ENCODE measurements at places on chromosomes 7 and 10.

- no peak for DNase-seq
Measured at GRCh38 chr10:52269233-52269632, 44.8 kb upstream of the DKK1 start.

GRCh38 chr7:111413739-111414138, 148.6 kb downstream of the IMMP2L start:
- DNase-seq = no peak

GRCh38 chr7:112362053-112362650, 88.1 kb upstream of the IFRD1 start:
- DNase-seq = no peak

DNA sequence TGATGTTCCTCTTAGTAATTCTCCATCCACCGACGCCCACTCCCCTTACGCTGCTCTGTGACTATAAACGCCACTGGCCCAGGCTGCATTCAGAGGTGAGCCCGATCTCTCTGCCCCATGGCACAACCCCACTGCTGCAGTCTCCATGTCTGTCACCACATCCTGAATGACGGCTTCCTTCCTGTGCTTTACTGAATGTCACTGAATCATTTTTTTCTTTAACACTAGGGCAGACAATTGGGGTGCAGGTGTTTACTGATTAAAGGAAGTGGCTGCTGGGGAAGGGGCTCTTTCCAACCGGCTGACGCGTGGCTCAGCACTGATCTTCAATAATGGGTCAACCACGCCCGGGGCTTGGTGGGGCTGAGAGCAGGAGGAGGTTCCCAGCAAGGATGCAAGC, 208.3 kb downstream of the USP6NL start:
- no peak for DNase-seq

DNA sequence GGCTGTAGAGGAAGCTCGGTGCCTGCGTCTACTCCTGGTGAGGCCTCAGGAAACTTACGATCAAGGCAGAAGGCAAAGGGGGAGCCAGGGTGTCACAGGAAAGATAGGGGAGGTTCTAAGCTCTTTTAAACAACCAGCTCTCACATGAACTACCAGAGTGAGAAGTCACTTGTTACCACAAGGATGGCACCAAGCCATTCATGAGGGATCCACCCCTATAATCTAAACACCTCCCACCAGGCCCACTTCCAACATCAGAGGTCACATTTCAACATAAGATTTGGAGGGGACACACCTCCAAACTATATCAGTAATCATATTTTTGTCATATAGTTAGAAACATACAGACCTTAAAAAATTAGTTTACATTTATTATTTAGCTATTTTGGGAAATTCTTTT, 9.4 kb downstream of the NOC3L start:
- no peak for DNase-seq

DNA sequence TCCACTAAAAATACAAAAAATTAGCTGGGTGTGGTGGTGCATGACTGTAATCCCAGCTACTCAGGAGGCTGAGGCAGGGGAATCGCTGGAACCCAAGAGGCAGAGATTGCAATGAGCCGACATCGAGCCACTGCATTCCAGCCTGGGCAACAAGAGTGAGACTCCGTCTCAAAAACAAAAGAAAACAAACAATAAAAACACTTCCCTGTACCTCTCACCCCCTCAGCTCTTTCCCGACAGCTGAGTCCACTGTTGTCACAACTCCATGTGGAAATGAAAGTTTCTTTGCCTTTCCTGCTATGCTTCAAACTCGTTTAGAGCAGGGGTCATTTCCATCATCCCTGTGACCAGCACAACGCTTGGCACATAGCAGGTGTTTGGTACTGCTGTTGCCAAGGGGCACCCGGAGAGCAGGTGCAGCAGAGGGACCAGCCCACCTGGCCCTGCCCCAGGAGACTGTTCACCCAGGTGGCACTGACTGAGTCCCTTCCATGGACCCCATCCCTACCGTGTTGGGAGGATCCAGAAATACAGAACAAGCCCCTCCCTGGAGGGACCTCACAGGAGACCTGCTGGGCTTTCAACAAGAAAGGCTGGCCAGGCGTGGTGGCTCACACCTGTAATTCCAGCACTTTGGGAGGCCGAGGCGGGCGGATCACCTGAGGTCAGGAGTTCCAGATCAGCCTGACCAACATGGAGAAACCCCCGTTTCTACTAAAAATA, 4.9 kb downstream of the TMEM130 start:
- no peak for DNase-seq

DNA sequence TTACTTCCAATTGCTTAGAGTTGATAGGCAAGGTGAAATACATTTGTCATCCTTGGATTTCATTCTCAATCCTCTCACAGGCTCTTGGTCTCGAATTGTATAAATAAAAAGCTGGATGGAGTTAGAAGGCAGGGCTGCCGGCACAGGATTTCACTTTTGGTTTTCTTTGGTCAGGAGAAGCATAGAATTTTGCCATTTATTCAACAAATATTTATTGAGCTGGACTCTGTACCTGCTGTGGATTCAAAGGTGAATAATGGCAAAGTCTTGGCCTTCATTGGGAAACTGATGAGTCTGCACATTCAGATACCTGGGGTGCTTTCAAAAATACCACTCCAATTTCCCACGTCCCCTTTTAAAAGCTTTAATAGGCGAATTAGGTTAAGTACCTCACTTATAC, 49.7 kb downstream of the PDK4 start:
- DNase-seq = no peak

GRCh38 chr10:6607182-6607581, 27.1 kb upstream of the PRKCQ start:
- DNase-seq = no peak

DNA sequence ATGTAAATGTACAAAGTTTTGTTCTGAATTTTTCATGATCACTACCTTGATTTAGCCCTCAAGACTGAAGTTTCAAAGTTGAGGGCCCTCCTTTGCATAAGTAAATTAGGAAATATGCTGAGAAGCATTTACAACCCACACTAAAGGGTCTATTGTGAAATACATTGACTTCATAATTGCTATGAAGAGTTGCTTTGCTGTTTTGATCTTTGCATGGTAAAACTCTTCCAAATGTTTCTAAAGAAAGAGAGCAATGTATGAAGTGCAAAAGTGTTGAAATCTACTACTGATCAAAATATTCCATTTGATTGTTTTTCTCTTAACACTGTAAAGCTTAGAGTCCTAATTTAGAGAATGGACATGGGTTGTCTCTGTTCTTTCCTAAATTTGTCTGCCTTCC, 77.2 kb downstream of the C7orf25 start:
- DNase-seq = no peak

DNA sequence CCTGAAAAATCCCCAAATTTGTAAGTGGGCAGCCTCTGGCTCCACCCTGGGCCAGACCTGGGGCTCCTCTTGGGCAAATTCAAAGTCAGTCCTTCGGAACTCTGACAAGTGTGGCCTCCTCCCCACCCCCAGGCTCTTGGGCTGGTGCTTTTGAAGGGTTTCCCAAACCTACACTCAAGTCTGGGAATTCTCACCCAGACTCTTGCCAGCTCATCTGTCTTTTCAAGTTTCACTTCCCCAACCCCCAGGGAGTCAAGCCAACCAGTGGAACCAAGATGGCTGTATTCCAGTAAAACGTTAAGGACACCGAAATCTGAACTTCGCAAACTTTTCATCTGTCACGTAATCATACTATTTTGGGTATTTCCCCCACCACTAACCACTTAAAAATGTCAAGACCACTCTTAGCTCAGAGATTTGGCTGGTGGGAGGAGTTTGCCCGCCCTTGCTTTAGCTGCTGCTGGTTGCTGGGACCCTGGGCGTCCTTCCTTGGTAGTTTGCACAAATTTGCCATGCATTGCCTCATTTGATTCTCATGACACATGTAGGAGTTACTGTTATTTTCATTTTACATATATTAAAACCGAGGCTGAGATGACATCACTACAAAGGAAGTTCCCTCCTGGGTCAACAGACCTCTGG, 1.7 kb upstream of the MYO1G start:
- DNase-seq = no peak

DNA sequence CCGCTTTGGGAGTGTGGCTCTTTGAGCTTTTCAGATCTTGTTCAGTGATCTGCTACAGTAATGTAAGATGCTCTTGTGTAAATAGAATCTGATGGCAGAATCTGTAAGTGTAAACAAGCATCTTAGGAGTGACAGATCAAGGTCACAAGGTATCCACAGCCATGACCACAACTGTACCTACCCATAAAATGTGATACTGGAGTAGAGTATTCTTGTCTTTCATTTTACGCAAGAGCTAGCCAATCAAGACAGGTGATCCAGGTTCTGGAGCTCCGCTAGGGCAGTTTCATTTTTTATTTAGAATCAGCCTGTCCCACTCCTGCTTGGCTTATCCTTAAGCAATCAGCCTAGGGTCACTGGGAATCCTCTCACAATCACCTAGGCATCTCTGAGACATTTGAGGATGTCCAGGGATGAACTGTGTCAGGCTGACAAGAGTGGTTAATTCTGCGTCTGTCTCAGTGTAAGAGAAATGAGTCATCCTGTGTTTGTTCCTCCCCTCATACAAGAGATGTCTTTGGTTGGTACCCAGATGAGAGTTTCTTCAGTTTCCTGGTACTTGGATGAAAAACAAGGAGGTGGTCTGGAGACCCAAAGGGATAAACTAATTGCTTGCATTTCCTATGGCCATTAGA, 13.6 kb downstream of the ZNF138 start:
- no peak for DNase-seq

DNA sequence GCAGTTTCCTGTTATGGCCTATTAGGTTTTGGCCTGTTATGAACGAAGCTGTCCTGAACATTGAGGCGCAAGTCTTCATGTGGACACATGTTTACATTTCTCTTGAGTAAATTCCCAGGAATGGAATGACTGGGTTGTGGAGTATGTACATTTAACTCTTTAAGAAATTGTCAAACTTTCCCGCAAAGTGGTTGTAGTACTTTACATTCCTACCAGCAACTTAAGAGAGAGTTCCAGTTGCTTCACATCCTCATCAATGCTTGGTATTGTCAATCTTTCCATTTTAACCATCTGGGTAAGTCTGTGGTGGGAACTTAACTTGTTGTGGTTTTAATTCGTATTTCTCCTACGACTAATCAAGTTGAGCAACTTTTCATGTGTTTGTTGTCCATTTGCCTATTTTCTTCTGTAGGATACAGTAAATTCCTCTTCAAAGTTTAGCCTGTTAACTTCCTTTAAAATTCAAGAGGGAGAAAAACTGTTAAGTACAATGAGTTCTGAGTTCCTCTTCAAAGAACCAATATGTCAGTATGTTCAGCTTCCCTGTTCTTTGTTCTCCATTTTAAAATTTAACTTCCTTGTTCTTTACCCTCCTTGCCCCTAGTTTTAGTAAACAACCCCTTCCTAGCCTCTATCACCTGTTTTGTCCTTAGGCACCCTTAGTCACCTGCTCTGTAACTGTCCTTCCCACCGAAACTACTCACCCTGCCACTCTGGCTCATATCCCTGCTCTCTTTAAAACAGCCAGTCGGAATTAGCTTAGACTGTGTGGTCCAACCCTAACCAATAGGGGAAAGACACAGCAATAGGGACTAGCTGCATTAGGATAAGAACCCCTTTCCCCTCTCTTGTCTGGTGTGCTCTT, 74.0 kb downstream of the FAM241B start:
- DNase-seq = peak; percentile 30

- no peak for DNase-seq
Measured at GRCh38 chr7:31003721-31004120, 40.0 kb downstream of the GHRHR start.

GRCh38 chr10:100642295-100642994, 102.9 kb upstream of the PAX2 start:
- DNase-seq = no peak

DNA sequence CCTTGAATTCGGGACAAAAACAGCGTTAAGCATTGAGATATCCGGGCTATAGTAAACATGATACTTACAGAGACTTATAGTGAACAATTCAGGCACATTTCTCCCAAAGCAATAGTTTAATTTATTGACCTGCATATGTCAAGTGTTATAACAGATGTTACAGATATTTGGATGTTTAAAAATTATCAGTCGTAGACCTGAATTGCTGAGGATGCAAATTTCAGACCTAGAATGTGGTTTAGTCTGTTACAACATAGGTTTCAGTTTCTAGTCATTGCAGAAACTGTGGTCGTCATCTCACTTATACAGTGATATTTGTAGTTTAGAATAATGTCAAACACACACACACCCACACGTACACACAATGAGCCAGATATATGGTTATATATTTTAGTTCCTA, 85.2 kb downstream of the VTI1A start:
- DNase-seq = peak; percentile 53

- DNase-seq = no peak
Measured at GRCh38 chr10:88968391-88968790, 15.8 kb upstream of the ACTA2 start.

GRCh38 chr10:22648547-22648961, 65.8 kb downstream of the PIP4K2A start:
- DNase-seq = peak; percentile 24

GRCh38 chr7:42854571-42855118, 57.2 kb downstream of the C7orf25 start:
- DNase-seq = no peak

GRCh38 chr7:80764132-80764531, 125.7 kb downstream of the CD36 start:
- DNase-seq = no peak

GRCh38 chr7:157006205-157006747, 4.2 kb downstream of the MNX1 start:
- no peak for DNase-seq

- no peak for DNase-seq
Measured at GRCh38 chr7:85070967-85071628, 115.8 kb downstream of the SEMA3D start.

GRCh38 chr7:151591866-151592265, 72.2 kb upstream of the RHEB start:
- DNase-seq = no peak

DNA sequence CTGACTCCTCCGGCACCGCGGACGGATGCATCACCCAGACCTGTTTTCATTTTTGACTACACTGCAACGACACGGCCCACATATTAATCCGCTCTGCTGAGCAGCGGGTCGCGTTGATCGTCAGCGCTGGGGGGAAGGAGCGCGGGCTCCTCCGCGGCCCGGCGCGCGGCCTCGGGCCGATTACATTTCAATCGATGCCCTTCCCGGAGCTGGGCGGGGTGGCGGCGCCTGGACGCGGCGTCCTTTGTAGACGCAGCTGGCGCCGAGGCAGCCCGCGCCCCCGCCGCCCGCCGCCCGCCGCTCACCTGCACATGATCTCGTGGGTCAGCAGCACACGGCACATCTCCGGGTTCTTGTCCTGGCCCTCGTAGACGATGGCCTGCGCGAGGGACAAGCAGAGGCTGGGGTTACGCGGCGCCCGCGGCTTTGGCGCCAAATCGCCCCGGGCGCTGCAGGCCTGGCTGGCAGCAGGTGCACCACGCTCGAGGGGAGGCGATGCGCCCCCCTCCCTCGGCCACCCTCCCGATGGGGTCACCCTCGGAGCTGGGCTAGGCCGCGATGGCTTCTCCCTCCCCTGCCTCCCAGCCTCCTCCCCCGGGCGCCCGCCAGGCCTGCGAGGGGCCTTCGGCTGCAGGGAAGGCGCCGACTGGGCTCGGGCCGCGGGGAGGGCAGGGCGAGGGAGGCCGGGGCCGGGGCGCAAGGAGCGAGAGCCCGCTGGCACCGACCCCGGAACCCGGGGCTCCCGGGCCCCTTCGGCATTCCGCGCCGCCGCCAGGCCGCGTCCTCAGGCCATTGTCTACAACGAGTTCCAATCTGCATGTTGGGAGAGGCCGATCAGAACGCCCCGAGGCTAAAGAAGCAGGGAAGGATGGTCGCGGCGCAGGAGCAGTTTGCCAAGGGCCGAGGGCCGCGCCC, 5.2 kb downstream of the EBF3 start:
- DNase-seq = no peak

- DNase-seq = no peak
Measured at GRCh38 chr10:7956508-7956907, 98.0 kb upstream of the GATA3 start.
